Activated CD8-positive, alpha-beta T cell treated with anti-CD3 and anti-CD28 coated beads for 36 hours (primary cell): ENCODE measurements at places on chromosomes 1 and 21.

DNA sequence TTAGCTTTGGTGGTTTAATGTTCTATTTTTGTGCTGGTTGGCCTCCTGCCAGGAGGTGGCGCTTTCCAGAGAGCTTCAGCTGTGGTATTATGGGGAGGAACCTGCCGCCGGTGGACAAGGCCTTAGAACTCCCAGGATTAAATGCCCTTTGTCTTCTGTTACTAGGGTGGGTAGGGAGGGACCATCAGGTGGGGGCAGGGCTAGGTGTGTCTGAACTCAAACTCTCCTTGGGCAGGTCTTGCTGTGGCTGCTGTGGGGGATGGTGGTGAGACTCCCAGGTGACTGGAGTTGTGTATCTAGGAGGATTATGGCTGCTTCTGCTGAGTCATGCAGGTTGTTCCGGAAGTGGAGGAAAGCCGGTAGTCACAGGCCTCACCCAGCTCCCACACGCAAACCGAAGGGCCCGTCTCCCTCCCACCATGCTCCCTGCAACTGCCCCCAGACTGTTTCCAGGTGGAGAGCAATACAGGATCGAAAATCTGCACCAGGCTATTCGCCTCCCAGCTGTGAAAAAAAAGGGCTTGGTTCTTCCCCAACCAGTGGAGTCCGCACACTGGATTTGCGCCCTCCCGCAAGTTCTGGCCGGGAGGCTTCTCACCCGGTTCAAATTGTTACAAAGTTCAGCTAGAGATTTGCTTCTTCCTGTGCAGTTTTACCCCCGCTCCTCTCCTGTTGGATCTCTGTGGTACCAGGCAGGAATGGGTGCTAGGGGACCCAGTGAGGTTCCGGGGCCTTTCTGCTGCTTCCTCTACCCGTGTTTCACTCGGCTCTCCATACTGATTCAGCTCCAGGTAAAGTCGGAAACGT lies 220.5 kb downstream of the CENPF start:
- H3K36me3 ChIP-seq, result no peaks in the 10 kb centered on the region
- no peak overlapping the region for H3K4me3 ChIP-seq
- no peak overlapping the region for H3K27ac ChIP-seq
- no peaks in the 10 kb centered on the region for H3K4me1 ChIP-seq
- no peaks in the 10 kb centered on the region for H3K27me3 ChIP-seq
- DNase-seq, result peak; percentile 18

- no peak for DNase-seq
- H3K4me3 ChIP-seq, result no peak overlapping the region
- no peak overlapping the region for H3K27ac ChIP-seq
- no peaks in the 10 kb centered on the region for H3K27me3 ChIP-seq
- peaks cover 8% of the 10 kb centered on the region for H3K36me3 ChIP-seq
These were observed 66.9 kb downstream of the TESK2 start for GRCh38 chr1:45423906-45424678.

DNA sequence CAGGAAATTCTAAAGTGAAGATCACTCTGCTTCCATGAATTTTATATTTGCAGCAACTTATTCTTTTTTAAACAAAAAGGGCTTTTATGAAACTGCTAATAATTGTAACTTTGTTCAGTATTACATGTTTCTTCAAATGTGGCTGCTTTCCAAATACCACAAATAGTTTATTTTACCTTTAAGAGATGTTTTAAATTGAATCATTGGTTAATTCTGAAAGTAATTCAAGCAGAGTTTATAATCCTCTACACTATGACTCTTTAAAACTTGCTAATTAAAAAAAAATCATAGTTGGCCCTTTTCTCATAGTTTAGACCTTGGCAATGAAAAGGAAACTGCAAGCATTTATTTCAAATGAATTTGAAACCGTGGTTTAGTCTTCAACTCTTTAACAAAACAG lies 59.6 kb downstream of the SDCCAG8 start:
- H3K4me1 ChIP-seq, result peaks cover 2% of the 10 kb centered on the region
- H3K36me3 ChIP-seq, result peaks cover 17% of the 10 kb centered on the region
- H3K27me3 ChIP-seq, result no peaks in the 10 kb centered on the region
- H3K4me3 ChIP-seq, result no peak overlapping the region

GRCh38 chr21:15592271-15592860 lies 137.4 kb upstream of the USP25 start:
- DNase-seq, result no peak
- no peak overlapping the region for H3K4me3 ChIP-seq
- H3K36me3 ChIP-seq, result no peaks in the 10 kb centered on the region
- no peaks in the 10 kb centered on the region for H3K27me3 ChIP-seq

DNA sequence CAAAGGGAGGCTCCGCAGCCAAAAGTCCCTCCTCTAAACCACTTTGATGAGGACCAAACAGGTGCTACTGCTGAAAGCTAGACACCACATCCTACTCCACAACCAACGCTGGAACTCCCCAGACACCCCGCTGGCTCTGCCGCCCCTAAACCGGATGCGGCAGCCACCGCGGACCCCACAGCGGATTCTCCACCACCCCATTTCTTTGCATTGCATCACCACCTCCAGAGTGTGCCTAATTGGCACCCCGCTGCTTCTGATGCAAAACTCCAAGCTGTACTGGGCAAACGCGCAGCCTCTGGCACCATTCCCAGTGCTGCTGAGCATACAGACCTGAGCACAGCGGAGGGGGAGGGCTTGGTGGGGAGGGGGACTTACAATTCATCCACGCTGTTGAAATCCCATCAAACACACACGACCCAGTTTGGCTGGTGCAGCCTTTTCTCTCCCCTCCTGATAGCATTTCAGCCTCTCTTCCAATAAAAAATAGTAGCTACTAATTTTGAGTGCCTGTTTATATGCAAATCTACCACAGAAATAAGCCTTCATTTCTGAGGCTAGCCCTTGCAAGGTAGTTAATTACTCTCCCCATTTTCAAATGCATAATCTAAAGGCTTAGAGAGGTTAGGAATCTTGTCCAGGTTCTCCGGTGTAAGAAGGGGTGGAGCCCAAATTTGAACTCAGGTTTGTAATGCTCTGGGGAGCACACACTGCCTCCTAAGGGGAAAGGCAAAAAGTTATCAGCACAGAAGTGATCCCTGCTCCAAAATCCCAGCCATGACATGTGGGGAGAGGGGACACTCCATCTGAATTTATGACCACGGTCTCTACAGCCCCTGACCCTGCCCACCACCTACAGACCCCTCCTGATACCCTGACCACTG lies 12.2 kb upstream of the RGS16 start:
- peaks cover 7% of the 10 kb centered on the region for H3K36me3 ChIP-seq
- H3K4me3 ChIP-seq, result peak overlapping the region; percentile 77
- peaks cover 68% of the 10 kb centered on the region for H3K4me1 ChIP-seq
- peak; percentile 94 for DNase-seq
- H3K27me3 ChIP-seq, result peaks cover 35% of the 10 kb centered on the region

- no peak overlapping the region for H3K27ac ChIP-seq
- H3K4me3 ChIP-seq, result no peak overlapping the region
- DNase-seq, result no peak
- peaks cover 3% of the 10 kb centered on the region for H3K27me3 ChIP-seq
These were observed 483.6 kb downstream of the LTN1 start for GRCh38 chr21:28509031-28509430.

GRCh38 chr1:161763522-161764098 lies 2.5 kb upstream of the ATF6 start:
- H3K27me3 ChIP-seq, result no peaks in the 10 kb centered on the region
- H3K4me1 ChIP-seq, result peaks cover 32% of the 10 kb centered on the region
- H3K27ac ChIP-seq, result peak overlapping the region; percentile 21
- peak overlapping the region; percentile 48 for H3K4me3 ChIP-seq
- peak; percentile 69 for DNase-seq

DNA sequence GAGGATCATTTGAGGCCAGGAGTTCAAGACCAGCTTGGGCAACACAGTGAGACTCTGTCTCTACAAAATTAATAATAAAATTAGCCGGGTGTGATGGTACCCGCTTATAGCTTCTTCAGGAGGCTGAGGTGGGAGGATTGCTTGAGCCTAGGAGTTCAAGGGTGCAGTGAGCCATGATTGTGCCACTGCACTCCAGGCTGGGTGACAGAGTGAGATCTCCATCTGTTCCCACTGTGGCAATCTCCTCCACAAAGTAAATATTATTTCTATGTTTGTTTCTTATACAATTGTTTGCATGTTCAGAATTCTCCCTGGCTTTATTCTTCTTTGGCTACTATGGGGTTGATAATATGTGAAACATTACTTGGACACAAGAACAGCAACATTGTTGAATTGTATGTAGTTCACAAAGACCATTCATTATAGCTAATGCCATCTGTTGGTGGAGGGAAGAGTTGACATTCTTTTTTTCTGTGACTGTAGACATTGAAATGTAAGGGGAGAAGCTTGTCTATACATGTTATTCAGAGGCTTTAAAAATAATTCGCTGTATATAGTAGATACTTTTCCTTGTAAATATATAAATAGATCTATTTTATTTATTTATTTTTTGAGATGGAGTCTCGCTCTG lies 47.8 kb upstream of the SRSF10 start:
- no peaks in the 10 kb centered on the region for H3K27me3 ChIP-seq
- no peak overlapping the region for H3K4me3 ChIP-seq
- H3K4me1 ChIP-seq, result no peaks in the 10 kb centered on the region
- H3K27ac ChIP-seq, result no peak overlapping the region
- no peak for DNase-seq
- H3K36me3 ChIP-seq, result no peaks in the 10 kb centered on the region

DNA sequence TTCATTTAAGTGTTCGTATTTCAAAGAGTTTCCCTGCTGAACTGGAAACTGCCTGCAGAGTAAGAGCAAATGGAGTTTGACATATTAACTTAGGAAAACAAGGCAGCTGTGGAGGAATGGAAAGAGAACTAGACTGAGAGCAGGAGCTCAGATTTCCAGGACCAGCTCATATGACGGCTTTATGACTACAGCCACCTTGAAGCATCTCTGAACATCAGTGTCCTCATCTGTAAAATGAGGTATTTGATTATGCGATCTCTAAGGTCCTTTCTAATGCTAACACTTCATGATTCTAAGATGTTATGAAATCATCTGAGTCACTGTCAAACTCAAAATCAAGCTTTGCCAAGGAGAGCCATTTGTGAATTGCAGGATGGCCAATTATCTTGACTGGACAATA lies 112.3 kb downstream of the PRRX1 start:
- H3K4me3 ChIP-seq, result no peak overlapping the region
- H3K27ac ChIP-seq, result no peak overlapping the region
- DNase-seq, result no peak
- H3K4me1 ChIP-seq, result no peaks in the 10 kb centered on the region
- no peaks in the 10 kb centered on the region for H3K36me3 ChIP-seq
- peaks cover 2% of the 10 kb centered on the region for H3K27me3 ChIP-seq

DNA sequence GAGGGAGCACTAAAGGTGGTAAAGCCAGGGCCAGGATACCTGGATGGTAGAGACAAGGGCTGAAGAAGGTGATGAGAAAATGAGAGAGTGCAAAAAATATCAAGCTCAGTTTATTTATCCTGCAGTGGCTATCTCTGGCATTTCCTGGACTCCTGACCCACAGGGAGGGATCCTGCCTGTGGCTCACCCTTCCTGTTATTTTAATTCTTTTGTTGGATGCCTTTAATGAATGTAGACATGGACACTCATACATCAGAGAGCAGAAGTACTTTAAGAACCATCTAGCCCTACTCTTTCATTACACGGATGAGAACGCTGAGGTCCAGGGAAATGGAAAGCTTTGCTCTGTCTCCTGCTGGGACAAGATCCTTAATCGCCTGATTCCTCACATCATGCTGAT lies 20.6 kb downstream of the JUN start:
- H3K27me3 ChIP-seq, result no peaks in the 10 kb centered on the region
- H3K27ac ChIP-seq, result no peak overlapping the region
- DNase-seq, result no peak
- H3K36me3 ChIP-seq, result no peaks in the 10 kb centered on the region

DNA sequence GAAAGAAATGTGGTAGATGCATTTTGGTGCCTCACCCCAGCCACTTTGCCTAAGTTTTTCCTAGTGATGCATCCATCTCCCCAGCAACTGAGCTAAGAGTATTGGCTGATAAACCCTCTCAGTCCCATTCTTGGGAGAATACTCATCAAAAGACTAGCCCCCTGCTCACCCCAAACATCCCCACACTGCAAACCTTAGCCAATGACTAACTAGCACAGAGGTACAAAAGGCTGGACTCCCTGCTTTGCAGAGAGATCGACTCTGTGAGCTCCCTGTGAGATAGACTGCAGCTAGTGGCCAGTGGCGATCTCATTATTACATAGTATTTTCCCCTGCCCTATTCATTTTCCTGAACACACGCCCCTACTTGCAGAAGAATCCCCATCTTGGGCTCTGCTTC lies 155.3 kb downstream of the HHIPL2 start:
- no peak overlapping the region for H3K4me3 ChIP-seq
- H3K36me3 ChIP-seq, result no peaks in the 10 kb centered on the region
- no peak overlapping the region for H3K27ac ChIP-seq
- no peak for DNase-seq
- H3K27me3 ChIP-seq, result no peaks in the 10 kb centered on the region

DNA sequence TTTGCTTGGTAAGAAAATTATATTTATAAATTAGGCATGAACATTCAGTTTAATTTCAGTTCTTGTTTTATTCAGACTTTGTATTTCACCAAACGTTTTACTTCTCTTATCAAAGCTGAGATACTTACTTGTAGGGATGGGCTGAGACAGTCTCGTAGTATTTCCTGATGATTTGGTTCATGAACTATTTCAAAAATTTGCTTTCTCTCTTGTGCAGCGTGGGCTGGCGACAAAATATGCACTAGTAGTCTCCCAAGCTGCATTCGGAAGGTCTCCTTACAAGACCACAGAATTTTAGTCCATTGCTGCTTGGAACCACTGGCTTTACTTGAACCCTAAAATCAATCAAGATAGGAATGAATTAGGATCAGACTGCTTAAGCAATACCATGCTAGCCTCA lies 91.7 kb upstream of the GNG4 start:
- H3K4me1 ChIP-seq, result no peaks in the 10 kb centered on the region
- no peak for DNase-seq
- H3K27ac ChIP-seq, result no peak overlapping the region
- peaks cover 44% of the 10 kb centered on the region for H3K36me3 ChIP-seq
- no peak overlapping the region for H3K4me3 ChIP-seq

DNA sequence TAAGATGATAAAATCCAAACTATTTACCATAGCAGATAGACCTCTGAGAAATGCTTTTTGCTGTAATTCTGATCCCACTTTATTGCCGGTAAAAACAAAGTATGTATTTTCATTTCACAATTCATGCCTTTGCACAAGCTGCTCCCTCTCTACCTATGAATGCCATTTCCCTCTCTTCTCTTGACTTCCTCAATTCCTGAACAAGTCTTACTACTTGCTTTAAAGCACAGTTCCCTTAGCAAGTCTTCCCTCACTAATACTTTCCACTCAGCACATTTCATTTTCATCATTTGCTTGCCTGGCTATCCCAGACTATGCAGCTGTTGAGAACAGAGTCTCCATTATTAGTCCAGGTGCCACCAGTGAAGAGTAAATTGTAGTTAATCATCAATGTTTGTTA lies 13.8 kb downstream of the GPATCH2 start:
- H3K4me1 ChIP-seq, result peaks cover 27% of the 10 kb centered on the region
- H3K27me3 ChIP-seq, result no peaks in the 10 kb centered on the region
- peaks cover 26% of the 10 kb centered on the region for H3K36me3 ChIP-seq
- DNase-seq, result no peak
- no peak overlapping the region for H3K27ac ChIP-seq

GRCh38 chr1:62364721-62365120 lies 45.5 kb upstream of the KANK4 start:
- H3K4me3 ChIP-seq, result no peak overlapping the region
- H3K4me1 ChIP-seq, result no peaks in the 10 kb centered on the region
- no peaks in the 10 kb centered on the region for H3K27me3 ChIP-seq
- no peak overlapping the region for H3K27ac ChIP-seq
- no peaks in the 10 kb centered on the region for H3K36me3 ChIP-seq

- peak; percentile 18 for DNase-seq
- no peak overlapping the region for H3K4me3 ChIP-seq
- peaks cover 7% of the 10 kb centered on the region for H3K36me3 ChIP-seq
- H3K4me1 ChIP-seq, result peaks cover 41% of the 10 kb centered on the region
These were observed 69.8 kb downstream of the TPR start for GRCh38 chr1:186304982-186305949.
